ENCODE measurements at places on chromosomes 16 and 17. TPM values are rescaled to one million over a fixed set of nuclear protein-coding genes. Genes with fewer than 3 reads are reported as not detected.

CCL8 gene
- not detected for total RNA-seq

ZNF830 gene
- 13.9 TPM for total RNA-seq

GRIN2A gene
- total RNA-seq, result not detected

METTL26 gene
- total RNA-seq, result 64.5 TPM

CDH8 gene
- not detected for total RNA-seq

YBX2 gene
- under 0.01 TPM for total RNA-seq

GRCh38 chr16:3004319-3004718 lies 8.4 kb upstream of the CLDN9 start:
- no peak for DNase-seq

DNA sequence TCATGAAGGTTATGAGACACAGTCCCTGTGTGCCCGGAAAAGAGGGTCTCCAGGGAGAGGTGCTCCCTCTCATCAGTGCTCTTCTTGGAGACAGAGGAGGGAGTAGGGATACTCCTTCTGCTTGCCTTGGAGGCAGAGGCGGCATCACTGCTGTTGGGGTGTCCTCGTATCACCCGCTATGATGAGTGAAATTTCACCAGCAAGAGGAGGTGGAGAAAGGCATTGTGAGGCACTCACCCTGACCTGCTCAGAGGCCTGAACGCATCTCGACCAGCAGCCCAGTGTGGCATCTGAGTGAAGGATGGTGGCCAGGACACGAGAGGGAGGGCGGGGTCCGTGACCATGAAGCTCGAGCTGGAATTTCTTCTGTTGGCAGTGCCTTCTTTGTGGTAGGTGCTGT lies 222.1 kb upstream of the CHMP6 start:
- no peak for DNase-seq

DNA sequence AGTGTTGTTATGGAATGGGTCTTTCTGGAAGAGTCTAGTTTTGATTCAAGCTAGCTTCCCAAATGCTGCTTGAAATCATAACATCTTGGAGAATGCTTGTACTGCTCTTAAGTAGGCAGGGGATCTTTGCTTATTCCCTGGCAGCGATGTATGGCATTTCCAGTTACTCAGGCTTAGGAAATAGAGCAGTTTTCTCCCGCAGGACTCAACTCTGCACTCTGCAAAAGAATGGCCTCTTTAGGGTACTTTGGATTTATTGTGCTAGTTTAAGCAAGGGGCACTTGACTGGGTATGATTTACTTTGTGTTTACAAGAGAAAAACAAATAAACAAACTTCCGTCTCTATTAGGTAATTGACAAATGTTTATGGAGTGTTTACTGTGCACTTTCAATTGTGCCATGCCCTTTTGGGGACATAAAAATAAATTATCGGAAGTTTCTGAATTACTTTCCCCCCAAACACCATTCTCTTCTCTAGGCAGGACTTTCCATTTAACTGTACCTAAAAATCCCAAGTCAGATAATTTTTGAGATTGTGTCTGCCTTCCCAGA lies 164.0 kb downstream of the MAP2K6 start:
- no peak for DNase-seq

DNA sequence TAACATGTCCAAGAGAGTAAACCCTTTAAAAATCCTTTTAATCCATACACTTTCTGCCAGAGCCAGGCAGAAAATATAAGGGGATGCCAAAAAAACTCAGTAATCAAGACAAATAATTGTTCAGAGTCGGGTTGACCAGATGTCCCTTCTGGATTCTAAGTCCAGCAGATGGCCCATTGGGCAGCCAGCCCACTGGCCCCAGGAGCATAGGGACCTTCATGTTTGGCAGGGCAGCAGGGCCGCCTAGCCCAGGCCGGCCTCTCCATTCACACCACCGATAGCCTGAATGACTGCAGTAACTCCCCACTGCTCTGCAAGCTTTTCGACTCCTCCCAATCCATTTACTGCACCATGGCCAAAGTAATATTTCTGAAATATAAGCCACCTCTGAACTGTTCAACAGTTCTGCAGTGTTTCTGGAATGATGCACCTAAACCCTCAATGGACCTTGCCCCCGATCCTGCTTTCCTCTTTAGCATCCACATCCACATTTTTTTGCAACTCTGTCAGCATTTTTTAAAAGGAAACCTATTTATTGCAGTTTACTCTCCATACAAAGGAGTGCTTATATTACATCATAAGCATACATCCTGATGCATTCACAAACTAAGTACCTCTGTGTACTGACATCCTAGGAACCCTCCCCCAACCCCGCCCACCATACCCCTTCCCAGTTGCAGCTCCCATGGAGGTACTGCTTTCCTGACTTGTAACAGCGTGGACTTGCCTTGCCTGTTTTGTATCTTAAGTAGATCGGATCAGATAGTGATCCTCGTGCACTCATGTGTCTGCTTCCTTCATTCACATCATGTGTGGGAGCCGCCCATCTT lies 46.4 kb downstream of the LDHD start:
- DNase-seq, result no peak

DNA sequence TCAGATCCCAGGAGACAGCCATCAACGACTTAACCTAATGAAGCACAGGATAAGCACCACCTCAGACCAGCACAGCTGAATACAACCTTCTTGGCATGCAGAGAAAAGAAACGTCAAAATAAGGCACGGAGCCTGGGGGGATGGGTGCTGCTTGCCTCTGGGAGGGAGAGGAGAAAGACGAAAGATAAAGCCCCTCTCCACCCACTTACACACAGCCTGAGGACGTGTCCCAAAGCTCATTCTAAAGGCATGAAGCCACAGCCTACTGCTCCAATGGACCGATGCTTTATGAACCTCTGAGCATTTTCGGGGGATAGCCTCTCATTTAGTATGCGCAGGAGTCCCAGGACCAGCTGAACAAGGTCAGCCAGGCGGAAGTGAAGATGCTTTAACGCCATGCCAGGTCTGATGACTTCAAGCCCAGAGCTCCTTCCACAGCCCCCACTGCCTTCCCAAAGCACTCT lies 31.1 kb downstream of the ST3GAL2 start:
- DNase-seq, result no peak

DNA sequence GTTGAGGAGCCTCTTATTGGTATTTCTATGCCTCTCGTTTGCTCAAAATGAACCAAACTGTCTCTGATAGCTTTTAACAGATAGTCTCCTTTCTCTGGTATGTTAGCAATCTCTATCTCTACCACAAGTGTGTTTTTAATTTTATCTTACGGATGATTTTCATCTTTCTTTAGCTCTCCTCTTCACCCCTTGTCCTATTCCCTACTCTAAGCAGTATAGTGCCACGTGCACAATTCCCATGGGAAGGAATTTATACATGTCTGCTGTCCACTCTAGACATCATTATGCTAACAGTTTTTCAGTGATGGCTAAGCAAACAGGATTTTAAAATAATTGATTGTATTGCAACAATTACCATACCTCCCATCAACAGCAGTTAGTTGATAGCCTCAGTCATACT lies 177.3 kb downstream of the CYB561 start:
- DNase-seq, result no peak

DNA sequence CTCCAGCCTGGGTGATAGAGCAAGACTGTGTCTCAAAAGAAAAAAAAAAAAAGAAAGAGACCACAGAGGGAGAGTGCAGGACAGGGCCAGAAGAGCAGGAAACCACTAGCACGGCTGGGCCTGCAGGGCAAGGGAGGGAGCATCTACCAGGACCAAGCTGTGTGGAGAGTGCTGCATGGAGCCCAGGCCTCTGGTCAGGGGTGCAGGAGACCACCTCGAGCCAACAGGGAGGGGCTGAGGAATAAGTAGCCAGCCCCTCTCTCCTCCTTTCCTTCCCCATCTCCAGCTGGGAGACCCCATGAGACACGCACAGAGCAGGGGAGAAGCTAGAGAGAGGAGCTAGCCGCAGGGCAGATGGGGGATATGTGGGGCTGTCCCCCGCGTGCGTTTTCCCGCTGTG lies 67.0 kb upstream of the DNAH17 start:
- no peak for DNase-seq

GRCh38 chr17:9767432-9767991 lies 23.9 kb downstream of the DHRS7C start:
- DNase-seq, result no peak

GRCh38 chr17:59826706-59827453 lies 65.9 kb downstream of the TUBD1 start:
- no peak for DNase-seq

GRCh38 chr17:6328279-6328678 lies 106.6 kb downstream of the AIPL1 start:
- DNase-seq, result no peak

- DNase-seq, result no peak
These were observed 68.1 kb upstream of the IRX5 start for GRCh38 chr16:54862529-54862928.

- no peak for DNase-seq
These were observed 144.8 kb downstream of the CDH8 start for GRCh38 chr16:61891460-61891859.
